ENCODE measurements at places on chromosomes 1 and 21. TPM values are rescaled to one million over a fixed set of nuclear protein-coding genes. Genes with fewer than 3 reads are reported as not detected.

DNA sequence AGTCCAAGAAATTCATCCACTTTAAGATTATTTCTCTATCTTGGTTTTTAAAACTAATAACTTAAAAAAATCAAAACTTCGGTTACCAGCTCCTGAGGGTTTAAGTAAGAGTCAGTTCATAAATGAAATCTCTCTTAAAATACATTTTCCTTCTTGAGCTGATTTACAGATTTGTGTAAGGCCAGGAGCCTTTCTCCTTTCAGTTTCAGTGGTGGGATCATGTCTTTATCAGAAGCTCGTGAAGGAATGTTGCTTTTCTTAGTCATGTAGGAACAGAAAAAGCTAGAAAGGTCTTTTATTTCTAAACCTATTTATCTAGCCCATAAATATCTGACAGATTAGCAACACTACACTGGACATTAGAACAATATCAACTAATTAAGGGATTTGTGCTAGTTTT is 390.2 kb downstream of the GPATCH2 start:
- no peak for DNase-seq

The NOTCH2NLA gene
- 4.4 TPM for total RNA-seq

The GJA9 gene
- 0.13 TPM for total RNA-seq

GRCh38 chr1:67855444-67855843 is 22.2 kb upstream of the GNG12 start:
- DNase-seq = no peak

GRCh38 chr1:109254621-109255096 is 5.3 kb downstream of the CELSR2 start:
- no peak for DNase-seq

DNA sequence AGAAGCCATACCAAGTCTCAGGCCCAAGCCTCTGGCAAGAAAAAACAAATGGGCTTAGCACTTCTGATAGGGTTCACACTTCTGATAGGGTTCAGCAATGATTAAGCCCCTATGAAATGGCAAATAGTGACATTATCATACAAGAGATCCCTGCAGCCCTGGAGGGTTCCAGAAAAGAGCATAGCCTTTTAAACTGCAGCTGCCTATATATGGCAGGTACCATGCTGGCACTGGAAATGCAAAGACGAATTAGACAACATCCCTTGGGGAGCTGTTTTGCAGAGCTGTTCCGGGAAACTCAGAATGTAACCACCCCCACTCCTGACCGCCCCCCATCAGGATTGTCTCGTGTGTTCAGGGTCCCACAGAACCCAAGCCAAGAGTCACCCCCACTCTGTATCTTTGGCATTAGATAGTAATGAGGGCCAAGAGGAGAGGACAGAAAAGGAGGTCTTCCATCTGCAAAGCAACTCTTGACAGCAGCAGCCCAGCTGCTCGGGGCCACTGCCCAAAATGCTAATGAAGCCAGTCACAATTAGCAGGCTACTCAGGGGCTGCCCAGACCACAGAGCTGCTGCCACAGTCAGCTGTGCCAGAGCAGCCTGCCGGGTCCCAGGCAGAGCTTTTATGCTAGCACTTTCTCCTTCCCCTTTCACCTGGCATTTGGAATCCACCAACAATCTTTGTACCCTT is 50.9 kb downstream of the ITPKB start:
- DNase-seq = no peak

DNA sequence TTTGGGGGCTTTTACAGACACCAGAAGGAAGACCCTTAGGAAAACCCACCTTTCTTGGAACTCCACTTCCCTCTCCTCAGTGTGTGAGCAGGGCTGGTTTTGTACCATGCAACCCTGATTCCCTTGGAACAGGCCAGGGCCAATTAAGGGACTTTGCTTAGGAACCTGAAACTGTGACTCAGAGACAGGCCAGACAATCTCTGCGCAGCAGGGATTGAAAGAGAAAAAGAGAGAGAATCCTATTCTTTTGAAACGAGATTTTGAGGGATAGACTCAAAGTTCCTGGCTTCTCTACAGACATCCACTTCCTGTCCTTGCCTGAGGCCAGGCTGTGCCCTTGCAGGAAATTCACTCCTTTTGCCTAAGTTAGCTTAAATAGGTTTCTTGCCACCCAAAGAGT is 23.1 kb upstream of the C1orf198 start:
- no peak for DNase-seq

The FGR gene
- not detected for total RNA-seq

DNA sequence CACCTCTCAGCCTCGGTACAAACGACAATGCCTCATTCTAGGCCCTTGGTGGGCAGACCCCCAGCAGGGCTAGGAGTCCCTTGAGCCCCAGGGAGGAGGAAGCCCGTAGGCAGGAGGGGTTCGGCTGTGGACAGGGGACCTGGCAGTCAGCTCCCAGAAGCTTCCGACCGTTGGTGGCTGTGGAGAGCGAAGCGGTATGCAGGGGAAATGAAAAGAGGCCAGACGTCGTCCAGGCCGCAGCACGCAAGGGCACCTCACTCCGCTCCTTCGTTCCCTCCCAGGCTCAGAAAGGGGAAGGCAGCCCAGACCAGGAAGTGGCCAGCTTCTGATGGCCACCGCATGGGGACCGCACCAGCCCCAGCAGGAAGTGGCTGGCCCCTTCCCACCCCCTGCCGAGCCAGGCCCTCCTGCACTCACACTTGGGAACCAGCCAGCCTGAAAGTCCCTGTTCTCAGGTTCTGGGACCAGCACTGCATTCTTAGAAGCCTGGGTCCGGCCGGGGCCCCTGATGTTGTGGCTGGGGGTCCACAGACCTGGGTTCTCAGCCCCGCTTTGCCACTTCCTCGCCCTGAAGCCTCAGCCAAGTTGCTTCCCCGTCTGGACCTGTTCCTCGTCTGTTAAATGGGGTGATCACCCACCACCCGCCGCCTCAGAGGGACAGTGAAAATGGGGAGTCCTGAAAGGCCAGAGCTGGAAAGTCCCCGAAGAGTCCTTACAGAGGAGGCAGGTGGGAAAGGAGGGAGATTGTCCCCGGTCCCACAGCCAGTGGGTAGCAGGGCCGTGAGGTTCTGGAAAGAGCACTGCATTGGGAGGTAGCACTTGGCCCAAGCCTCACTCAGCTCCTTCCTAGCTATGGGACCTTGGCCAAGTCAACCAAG is 104.0 kb upstream of the RUNX3 start:
- DNase-seq = no peak

The PRAMEF6 gene
- total RNA-seq = not detected
